Iris pigment epithelial cell (primary cell): ENCODE measurements at places on chromosomes 1 and 21.

DNA sequence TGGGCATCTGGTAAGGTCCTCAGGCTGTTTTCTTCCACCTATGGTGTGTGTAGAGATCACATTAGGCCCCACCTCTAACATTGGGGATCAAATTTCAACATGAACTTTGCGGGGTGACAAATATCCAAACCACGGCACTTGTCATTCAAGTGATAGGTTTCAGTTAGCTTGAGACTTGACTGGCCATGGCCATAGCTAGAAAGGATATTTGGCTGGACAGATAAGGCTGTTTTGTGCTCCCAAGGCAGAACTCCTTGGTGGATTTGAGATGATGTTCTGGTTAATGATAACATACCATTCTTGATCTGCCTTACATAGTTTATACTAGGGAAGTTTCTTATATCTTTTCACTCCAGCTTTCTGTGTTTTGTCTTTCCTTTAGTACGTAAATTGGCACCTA lies 48.5 kb downstream of the CELF3 start:
- no peak for DNase-seq

DNA sequence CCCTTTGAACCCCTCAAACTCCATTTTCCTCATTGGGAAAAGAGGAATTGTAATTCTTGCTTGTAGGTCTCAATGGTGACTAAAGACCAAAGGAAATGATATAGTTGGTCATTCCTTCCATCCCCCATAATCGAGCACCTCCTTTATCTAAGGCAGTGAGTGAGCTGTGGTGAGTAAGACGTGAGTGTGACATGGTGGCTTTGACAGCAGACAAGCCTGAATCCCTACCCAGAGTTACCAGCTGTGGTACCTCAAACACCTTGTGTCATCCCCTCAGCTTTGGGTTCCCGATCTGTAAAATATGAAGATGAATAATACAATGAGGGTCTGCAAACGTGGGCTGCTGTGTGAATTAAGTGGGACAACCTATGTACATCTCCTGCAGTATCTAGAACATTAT lies 8.4 kb downstream of the TRAF5 start:
- no peak for DNase-seq

DNA sequence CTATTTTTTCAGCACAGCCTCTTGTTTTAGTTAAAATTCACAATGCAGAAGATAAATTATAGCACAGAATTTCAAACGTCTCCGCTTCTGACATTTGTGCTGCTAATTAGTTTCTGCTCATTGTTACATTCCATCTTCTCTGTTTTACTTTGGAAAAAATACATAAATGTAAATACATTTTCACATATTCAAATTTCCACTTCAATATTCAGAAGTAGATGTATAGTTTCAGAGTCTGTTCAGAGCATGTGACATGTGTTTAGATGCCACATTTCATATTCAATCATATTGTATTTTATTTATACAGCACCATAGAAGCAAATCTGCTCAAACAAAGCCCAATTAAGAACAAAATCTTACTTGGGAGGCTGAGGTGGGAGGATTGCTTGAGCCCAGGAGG lies 19.6 kb downstream of the TMEM35B start:
- no peak for DNase-seq

GRCh38 chr1:32741059-32741412 lies 38.5 kb upstream of the SYNC start:
- DNase-seq: no peak

DNA sequence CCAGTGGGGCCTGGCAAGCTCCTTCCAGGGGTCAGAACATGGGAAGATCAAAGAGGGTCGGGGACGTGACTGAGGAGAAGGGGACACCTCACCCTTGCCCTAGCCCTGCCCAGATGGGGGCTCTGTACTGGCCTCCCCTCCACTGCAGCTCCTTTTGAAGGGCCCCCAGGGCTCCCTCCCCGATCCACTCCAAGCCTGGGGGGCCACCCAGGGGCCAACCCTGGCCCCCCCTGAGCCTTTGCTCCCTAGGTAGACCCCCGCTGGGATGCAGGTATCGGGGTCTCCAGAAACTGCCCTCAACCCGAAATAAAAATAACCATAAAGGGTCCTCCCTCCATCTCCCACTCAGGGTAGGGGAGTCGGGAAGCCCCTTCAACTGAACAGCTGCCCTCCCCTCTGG lies 37.4 kb upstream of the FAM131C start:
- no peak for DNase-seq
